NCI-H524 (cell line): ENCODE measurements at places on chromosomes 3 and 15.

- DNase-seq, result no peak
Observed at GRCh38 chr3:172606021-172606420, 82.8 kb upstream of the TNFSF10 start.

DNA sequence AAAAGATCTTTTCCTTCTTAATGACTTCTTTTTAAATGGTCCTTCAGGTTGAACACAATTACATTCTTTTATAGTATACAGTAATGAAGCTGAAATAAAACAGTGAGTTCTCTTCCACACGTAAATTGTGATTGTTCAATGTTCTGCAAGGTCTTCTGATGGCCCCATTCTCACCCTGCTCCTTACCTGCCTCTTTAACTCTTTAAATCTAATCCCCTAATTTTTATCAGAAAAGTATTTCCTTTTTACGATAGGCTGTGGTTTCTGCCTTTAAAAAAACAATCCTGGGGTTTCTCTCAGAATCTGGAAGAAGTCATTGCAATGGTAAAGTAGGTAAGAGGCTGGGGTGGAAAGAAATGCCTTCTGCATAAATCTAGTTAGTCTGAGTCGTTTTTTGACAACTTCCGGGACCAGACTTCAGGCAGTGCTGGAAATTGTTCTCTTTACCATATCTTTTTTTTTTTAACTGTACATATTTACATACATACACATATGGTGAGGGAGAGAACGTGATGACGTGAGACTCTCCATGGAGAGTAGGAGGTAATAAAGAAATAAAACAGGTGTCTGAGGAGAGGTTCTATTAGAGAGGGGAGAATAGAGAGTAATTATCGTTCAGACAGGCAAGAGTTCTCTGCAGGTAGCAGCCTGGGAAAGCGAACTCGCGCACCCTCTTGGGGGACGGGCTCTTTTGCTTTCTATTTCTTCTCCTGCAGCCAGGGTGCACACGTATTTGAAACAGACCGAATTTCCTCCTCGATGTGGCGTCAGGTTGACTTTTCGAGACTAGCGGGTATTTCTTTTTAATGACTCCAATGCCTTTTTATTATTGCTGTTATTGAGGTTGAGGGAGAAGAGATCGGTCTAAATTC, at the start of gene SIDT1:
Gene SIDT1 (plus strand): TSS at position 730 of the 872 bp plus-strand sequence. CDS start 467 bp downstream, outside the sequence.
- peak; percentile 69 for DNase-seq

DNA sequence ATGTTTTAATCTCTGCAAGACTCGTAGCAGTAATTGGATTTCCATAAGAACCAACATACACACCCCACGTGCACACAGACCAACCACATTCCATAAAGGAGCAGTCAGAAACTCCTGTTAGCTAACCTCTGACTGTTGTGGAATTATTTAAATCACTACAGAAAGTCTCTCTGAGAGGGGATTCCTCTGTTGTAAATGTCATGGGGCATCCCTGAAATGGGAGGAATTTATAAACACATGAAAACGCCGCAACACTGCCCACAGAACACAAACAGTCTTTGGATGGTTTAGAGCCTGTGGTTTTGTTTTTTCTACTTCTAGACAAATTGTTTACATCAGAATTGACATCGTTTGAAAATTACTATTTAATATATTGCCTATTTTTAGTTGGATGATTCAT, 740.1 kb upstream of the GRM7 start:
- no peak for DNase-seq

DNA sequence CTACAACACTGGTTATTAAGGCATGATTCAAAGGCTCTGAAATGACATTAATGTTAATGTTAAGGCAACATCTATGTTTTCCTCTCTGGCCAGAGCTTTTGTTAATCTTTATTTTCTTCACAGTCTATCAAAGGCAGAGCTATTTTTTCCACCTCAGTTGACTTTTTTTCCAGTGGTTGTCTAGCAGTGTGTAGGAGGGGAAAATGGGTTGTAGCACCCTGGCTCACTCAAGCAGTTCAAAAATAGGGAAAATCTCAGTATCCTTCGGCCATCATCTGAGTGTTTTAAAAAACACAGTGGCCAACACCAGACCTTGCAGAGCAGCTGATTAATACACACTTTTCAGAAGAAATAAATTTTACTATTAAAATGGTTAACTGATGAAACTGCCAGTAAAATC, 21.4 kb downstream of the CBLB start:
- no peak for DNase-seq

- no peak for DNase-seq
Observed at GRCh38 chr3:25483456-25483855, 55.4 kb downstream of the RARB start.

DNA sequence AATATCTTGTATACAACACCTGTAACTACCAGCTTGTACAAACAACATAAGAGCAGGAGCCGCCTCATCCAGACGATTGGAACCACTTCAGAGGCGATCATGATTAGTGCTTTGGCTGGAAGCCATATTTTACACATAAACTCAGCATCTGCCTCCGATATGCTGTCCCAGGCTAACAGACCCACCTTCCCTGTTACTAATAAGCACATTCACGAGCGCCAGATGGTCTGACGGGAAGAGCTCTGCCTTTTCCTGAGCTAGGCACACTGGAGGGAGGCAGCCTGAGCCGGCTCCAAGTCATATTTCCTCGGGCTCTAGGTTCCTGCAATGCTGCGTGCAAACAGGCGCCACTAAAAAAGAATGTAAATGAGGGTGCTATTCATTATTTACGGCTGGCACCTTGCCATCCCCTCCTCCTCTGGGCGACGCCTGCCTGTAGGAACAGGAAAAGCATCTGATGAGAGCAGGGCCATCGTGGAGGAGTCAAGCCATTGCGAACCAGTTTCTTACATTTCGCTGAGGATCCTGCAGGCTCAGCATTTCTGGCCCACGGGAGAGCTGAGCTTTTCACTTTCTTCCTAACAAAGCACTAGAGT, 98.2 kb downstream of the ANXA2 start:
- peak; percentile 100 for DNase-seq

GRCh38 chr3:189249987-189250386, 78.2 kb downstream of the TPRG1 start:
- DNase-seq, result peak; percentile 72

- peak; percentile 92 for DNase-seq
Observed at GRCh38 chr15:78364233-78364632, 24.1 kb downstream of the CRABP1 start.

GRCh38 chr15:52246686-52247431, 48.7 kb downstream of the MYO5C start:
- no peak for DNase-seq

- DNase-seq, result no peak
Observed at GRCh38 chr3:109559389-109559788, 222.0 kb upstream of the DPPA4 start.

GRCh38 chr3:33768578-33769330, 29.7 kb upstream of the PDCD6IP start:
- DNase-seq, result no peak

GRCh38 chr3:191987831-191988350, 526.9 kb downstream of the PYDC2 start:
- no peak for DNase-seq

- no peak for DNase-seq
Observed at GRCh38 chr3:128359846-128360642, 106.6 kb downstream of the DNAJB8 start.

DNA sequence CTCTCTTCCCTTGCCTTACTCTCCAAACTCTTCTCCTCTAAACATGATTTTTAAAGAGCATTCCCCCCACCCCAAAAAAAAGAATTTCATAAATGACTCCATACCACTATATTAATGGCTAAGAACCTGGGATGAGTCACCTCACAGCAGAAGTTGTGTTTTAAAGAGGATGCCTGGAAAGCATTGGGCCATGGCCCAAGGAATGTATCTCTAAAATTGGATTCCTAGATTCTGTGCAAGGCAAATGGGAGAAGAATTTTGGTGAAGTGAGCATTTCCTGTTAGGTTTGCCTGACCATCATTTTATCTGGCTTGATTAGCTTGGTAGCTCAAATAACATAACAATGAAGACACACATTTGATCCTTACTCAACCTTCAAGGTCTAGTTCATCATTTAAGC, 251.4 kb downstream of the NR1D2 start:
- no peak for DNase-seq

DNA sequence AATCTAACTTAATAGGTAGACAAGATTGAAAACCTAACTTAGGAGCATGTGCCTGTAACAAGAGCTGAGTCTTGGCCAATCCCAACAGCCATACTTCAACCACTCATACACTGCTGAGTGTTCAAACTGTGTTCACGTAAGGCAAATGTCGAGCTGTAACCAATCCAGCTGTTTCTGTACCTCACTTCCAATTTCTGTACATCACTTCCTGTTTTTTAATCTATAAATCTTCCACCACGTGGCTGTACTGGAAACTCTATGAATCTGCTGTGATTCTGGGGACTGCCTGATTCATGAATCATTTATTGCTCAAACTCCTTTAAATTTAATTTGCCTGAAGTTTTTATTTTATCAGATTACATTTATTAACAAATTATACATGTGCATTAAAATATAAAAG, 44.6 kb upstream of the NEDD4 start:
- no peak for DNase-seq

DNA sequence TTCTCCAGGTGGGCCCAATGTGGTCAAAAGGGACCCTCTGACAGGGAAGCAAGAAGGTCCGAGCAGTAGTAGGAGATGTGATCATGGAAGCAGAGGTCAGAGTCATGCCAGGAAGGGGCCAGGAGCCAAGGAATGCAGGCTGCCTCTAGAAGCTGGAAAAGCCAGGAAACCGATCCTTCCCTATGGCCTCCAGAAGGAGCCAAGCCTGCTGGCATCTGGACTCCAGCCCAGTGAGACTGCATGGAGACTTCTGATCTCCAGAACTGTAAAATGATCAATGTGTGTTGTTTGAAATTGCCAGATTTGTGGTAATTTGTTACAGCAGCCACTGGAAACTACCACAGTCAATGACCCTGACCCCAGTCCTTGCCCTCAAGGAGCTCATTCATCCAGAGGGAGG, 56.8 kb upstream of the SPATA12 start:
- DNase-seq, result no peak

DNA sequence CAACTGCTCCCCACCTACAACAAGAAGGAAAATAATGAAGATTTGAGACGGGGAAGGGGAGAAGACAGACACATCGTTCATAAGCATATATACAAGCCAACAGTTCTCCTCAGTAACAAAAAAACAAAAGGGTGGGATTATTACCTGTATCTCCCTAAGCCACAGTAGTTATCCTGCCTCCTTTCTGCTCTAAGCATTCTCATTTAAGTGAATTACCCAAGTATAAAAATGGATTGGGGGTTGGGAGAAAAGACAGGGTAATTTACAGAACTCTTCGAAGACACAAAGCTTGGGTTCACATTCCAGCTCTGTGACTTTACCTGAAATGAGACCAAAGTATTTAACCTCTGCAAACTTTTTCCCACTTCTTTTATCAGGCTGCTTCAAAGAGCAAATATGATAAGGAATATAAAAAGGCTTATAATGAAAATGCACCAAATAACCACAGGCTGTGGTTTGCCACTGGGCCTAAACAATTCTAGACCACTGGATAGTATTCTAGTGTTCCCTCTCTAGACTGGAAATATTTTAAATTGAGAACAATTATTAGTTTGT, 64.4 kb downstream of the UACA start:
- DNase-seq, result no peak

DNA sequence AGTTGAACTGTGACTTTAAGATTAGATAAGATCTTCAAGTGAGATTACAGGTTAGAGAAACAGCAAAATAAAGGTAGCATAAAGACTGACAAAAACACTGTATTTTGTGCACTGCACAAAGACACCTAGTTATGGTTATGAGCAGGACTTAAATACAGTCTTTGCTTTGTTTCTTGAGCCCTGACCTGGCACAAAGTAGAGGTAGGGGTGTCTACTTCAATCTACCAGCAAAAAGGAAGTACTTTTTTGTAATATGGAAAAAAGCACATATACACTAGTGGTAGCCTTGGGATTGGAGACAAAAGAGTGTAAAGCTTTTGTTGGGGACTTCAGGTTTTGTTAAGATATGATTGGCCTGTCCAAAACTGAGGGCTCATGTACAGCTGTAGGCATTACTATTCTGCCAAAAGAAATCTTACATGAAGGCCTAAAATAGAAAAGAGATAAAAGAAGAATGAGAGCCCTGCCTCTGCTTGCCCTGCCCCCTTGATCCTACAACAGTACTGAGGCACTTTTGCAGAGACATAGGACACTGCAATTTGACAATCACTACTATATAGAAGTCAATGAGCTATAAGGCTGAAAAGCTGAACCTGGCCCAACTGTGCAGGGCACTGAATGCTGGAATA, 194.3 kb downstream of the CBLB start:
- no peak for DNase-seq

DNA sequence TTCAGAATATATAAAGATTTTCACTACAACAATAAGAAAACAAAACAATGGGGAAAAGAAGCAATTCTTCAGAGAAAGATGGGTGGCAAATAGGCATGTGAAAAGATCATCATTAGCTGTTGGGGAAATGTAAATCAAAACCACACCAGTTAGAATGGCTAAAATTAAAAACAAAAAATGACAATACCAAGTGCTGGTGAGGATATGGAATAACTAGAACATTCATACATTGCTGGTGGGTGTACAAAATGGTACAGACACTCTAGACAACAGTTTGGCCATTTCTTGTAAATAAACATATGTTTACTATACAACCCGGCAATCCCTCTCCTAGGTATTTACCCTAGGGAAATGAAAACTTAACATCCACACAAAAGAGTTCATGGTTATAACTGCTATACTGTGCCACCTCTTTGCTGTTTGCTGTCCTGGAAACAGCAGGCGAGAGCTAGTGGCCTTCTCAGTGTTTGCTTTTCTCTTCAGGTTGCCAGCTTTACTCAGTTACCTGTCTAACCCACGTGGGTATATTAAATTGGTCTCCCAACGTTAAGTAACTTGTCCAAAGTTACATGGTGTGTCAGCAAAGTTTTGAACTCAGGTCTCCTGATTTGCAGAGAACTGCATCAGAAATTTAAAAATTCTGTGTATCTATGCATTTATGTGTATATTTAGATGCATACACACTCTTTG, 4.6 kb upstream of the NIT2 start:
- no peak for DNase-seq

- DNase-seq, result no peak
Observed at GRCh38 chr3:133868758-133869475, 26.8 kb downstream of the RAB6B start.

- no peak for DNase-seq
Observed at GRCh38 chr3:33975463-33975862, 177.0 kb downstream of the PDCD6IP start.

DNA sequence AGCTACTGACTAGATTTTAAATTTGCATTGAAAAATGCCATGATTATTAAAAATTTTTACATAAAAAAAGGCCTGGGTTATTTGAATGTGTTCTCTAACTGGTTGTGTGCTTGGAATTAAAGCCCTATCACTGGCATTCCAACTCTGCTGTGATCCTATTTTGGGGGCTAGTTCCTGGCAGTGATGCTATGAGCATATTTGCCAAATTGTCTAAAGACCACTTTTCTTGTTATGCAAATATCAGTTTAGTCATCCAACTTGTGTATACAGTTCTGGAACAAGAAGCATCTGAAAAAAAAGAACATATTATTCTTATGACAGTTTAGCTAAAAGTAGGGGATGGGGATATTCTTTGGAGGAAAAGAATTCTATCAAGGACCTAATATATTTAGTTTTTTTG, 243.4 kb upstream of the ZNF717 start:
- no peak for DNase-seq

- DNase-seq, result no peak
Observed at GRCh38 chr3:159789742-159790635, 198.6 kb upstream of the IL12A start.

GRCh38 chr3:125125821-125126245, 70.0 kb upstream of the HEG1 start:
- no peak for DNase-seq
